Activated naive CD4-positive, alpha-beta T cell treated with Interleukin-2 at 50 U/mL for 16 hours (primary cell): ENCODE measurements at places on chromosomes 2 and 18.

DNA sequence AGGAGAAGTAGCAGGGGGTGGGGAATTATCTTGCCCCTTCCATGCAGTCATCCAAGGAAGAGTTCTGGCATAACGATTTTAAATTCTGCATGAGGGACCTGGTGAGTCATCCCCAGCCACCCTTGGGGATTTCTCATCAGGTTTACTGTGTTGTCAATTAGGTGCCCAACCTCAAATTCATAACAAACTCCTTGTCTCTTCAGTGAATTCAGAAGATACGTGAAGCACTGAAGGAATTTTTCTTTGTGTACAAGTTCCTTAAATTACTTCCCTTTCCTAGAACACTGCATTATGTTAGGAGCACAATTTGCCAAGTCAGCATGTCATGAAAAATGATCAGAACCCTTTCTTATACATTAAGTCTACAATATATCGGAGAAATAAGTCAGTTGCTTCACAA, 70.8 kb upstream of the NOSTRIN start:
- no peak for DNase-seq

- no peak for DNase-seq
Measured at GRCh38 chr2:219688560-219689445, 61.4 kb downstream of the SLC4A3 start.

DNA sequence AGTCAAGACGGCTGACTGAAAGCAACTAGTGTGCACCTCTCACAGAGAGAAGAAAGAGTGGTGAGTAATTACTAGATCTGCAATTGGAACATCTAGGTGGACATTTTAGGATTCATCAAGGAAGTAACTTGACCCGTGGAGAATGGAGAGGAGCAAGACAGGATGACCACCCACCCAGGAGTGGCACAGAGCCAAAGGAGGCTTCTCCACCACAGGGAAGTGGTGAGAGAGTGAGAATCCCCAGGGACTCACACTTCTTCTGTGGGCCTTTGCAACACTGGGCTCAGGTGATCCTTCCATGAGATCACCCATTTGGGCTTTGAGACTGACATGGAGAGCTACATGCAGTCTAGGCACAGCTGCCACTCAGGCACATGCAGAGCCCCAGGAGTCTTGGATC, 132.8 kb upstream of the GALNT5 start:
- no peak for DNase-seq

DNA sequence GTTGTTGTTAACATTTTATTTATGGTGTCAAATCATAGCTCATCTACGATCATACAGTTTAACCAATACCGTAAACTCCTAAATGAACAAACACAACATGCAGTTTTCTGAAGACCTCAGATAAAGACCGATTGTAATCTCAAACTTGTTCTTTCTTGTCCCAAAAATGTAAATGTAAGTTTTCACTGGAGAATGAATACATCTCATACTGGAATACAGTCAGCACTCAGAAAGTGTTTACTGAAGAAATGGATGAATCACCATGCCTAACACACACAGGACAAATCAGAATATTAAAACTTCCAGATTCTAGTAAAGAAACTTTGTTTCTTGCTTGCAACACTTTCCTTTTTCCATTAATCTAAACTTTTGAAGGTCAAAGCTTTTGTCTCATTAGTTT, 380.5 kb downstream of the DLGAP1 start:
- DNase-seq = no peak

DNA sequence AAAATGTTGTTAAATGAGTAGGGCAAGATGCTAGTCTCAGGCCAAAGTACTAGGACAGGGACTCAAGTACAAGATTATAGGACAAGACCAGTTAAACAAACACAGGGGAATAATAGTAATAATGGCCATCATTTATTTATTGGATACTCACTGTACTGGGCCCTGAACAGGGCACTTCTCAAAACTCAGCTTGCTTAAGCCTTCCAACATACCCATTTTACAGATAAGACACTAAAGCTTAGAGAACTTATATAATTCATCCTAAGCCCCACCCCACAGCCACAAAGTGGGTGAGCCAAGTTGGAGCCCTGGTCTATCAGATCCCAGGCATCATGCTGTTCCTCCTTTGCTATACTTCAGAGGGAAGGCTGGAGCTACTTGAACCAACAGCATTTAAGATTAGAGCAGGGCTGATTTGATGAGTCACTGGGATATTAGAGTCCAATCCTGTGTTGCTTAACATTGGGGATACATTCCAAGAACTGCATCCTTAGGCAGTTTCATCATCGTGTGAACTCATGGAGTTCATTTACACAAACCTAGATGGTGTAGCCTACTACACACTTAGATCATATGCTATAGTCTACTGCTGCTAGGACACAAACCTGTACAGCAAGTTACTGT, 153.6 kb downstream of the MTCL1 start:
- DNase-seq = no peak
